ENCODE measurements at places on chromosomes 3 and 15. TPM values are rescaled to one million over a fixed set of nuclear protein-coding genes. Genes with fewer than 3 reads are reported as not detected.

Gene KY
- polyA plus RNA-seq = 0.09 TPM

GRCh38 chr15:75069301-75069925, 46.0 kb downstream of the PPCDC start:
- DNase-seq = no peak

DNA sequence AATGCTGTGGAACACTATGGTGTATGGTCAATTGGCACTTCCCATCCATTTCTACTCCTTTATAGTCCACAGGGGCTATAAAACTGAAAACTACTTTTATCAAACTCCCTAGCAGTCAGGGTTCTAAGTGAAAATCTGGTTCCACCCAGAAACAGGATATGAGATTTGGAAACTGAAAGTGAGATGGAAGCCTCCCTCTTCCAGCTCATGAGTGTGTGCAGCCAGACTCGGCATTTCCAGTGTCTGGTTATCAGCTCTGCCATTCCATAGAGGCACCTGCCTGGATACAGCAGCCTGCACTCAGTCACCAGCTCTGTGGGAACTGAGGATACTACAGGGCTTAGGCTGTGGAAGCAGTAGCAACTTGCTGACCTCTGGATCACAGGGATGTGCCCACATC, 14.7 kb upstream of the PLA2G4F start:
- DNase-seq = no peak

Gene TRIM59
- 10.9 TPM for polyA plus RNA-seq

Gene CYP1A2
- not detected for polyA plus RNA-seq

Gene AMIGO3
- 0.11 TPM for polyA plus RNA-seq

Gene CAMKV
- polyA plus RNA-seq = not detected

All from AG04450 (cell line).